ENCODE measurements at places on chromosomes 11 and 22.

DNA sequence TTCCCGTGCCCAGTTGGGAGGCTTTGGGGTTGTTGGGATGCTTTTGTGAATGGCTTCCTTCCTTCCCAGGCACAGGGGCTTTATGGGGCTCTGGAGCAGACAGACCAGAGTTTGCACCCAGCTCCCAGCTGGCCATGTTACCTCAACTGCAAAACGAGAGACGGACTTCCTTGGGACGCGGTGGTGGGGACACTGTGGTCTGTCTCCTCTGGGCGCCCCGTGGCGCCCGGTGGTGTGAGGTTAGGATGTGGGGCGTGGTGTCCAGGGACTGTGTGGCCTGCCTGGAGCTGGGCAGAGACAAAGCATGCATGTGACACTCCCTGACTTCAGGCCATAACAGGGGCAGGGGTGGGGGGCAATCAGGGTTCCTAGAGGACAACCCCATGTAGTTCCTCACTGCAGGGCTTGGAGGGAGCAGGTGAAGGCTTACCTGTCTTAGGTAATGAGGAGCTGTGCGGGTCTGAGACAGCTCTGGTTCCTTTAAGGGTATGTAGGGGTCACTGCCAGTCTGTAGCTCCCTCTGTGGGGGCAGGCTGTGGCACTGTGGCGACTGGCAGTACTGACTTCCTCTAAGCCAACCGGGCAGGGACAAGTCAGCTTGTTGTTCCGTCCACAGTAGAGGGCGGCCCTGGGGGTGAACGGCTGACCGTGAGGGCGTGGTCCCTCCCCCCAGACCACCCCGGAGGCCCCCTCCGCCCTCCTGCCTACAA is 14.4 kb downstream of the KCNQ1 start:
- DNase-seq = no peak

DNA sequence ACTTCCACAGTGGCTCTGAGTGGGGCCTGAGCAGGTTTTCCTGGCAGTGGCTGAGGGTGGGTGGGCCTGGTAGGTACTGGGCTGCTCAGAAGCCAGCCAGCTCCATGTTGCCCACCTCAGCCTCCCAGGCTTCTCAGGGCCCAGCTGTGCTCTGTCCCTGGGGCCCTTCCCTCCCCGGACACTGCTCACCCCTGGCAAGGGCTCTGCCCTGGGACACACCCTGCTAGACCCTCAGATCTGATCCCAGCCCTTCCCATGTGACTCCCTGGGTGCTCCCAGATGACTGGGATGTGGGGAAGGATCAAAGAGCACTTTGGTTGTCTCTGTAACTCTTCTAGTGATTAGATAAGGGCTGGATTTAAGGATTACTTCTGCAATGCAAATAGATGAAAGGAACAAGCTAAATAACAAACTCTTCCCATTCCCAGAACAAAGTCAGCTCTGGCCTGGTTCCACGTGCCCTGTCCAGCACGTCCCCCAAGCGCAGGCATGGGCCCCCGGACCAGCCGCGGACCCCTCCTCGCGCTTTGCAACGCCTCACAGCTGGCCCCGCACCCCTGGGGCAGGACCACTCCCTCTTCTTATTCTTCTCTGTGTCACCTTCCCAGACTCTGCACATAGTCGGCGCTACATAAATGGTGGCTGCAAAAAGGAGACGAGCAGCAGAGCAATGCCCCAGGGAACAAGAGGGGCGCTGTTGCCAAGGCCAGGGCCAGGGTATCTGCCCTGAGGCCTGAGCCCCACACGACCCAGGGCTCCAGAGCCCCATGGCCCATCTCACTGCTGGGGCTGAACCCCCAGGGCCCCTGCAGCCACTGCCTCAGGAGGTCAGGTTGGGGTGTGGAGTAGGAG is 5.7 kb upstream of the KRTAP5-6 start:
- no peak for DNase-seq

DNA sequence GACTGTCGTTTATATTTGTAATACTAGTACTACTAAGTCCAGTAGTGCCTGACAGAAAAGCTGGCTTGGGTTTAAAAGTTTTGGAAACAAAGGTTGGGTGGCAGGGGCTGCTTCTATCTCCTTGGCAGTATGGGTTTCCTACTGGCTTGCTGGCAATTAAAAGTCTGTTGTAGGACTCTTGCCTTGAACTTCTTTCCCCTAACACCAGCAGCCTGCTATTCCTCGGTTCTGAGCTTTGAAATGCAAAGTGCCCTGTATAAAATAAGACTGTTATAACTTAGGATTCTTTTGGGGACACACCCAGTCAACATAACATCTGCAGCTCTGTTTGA is 1.3 kb downstream of the RNF169 start:
- no peak for DNase-seq

- DNase-seq = no peak
Observed at GRCh38 chr11:112882494-112883381, 78.5 kb upstream of the NCAM1 start.

DNA sequence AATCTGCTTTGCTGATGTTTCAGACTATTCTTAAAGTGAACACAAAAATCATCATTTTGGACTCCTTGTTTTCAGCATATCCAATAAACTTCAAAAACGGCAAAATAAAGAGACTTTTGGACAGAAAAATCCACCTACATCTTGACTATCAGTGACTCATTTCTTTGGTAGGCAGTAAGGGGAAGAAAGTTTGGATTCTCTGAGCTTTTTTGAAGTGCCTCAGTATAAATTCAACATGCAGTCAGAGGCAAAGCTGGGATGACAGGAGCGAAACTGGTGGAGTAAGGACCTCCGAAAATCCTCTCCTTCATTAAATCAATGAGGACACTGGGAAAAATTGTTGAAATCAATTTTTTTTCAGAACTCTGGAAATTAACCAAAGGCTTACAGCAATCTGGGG is 29.7 kb downstream of the EFCAB6 start:
- no peak for DNase-seq

- DNase-seq = no peak
Observed at GRCh38 chr11:101482556-101483124, 101.2 kb downstream of the TRPC6 start.

- peak; percentile 85 for DNase-seq
Observed at GRCh38 chr11:6646071-6646470, 9.5 kb downstream of the DCHS1 start.

DNA sequence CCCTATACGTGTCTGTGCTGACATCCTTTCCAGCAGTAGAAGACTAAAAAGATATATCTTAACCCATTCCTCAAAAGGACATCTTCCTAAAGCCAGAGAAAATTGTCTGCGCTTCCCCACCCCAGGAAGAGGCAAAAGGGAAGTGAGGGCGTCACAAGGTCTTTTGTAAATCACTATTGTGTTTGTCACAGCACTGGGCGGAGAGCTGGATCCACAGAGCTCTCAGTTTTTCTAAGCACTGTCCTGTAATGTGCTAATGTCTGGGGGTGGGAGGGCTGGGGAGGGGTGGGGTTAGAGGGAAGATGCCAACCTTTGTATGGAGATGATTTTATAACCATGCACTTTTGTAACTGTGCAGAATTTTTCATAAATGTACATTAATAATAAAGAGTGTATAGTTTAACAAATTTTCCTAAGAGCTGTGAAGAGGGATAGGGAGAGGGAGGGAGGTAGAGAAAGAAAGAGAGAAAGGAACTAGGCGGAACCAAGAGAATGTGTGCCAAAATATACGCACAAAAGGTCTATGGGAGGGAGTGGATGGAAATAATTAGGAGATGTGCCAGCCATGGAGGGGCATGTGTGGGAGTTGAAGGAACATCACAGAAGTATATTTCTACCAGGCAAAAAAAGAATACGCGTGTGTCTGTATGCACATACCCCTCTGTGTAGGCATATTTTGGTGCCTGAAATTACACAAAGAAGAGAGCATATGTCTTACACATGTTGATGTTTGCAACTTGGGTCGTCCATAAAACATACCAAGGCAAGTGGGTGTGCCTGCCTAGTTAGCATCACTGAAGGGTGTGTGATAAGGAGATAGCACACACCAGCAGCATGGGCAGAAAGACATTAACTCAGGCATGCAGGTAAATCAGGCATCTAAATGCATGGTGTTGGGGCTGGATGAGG is 9.8 kb downstream of the LRRC55 start:
- DNase-seq = no peak

- no peak for DNase-seq
Observed at GRCh38 chr22:46024136-46024840, 47.3 kb upstream of the WNT7B start.

GRCh38 chr22:37559901-37560607 is at the start of gene CDC42EP1:
TSS of gene CDC42EP1 (plus strand) at chr22:37560480. CDS start at chr22:37566350, 5,870 bp downstream.
- peak; percentile 90 for DNase-seq

- no peak for DNase-seq
Observed at GRCh38 chr11:11978098-11978637, 30.3 kb downstream of the DKK3 start.

- no peak for DNase-seq
Observed at GRCh38 chr22:39078329-39078728, 1.3 kb downstream of the APOBEC3G start.

- DNase-seq = peak; percentile 76
Observed at GRCh38 chr22:33920197-33920540, at the start of gene LARGE1. TSS of gene LARGE1 (minus strand) at chr22:33920476.

DNA sequence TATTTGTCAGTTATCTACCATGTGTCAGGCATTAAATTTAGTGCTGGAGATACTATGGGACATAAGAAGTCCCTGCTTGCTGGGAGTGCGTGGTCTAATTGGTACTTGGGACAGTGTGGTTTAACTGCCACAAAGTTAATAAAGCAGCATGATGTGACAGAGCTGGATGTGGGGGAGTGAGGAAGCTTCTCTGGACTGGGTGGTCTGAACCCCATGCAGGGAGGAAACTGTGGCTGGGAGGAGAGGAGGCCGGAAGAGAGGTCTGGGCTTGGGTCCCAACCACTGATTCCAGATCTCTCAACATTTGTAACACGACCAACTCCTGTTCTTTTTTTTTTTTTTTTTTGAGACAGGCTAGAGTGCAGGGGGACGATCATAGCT is 37.1 kb downstream of the ST3GAL4 start:
- no peak for DNase-seq

DNA sequence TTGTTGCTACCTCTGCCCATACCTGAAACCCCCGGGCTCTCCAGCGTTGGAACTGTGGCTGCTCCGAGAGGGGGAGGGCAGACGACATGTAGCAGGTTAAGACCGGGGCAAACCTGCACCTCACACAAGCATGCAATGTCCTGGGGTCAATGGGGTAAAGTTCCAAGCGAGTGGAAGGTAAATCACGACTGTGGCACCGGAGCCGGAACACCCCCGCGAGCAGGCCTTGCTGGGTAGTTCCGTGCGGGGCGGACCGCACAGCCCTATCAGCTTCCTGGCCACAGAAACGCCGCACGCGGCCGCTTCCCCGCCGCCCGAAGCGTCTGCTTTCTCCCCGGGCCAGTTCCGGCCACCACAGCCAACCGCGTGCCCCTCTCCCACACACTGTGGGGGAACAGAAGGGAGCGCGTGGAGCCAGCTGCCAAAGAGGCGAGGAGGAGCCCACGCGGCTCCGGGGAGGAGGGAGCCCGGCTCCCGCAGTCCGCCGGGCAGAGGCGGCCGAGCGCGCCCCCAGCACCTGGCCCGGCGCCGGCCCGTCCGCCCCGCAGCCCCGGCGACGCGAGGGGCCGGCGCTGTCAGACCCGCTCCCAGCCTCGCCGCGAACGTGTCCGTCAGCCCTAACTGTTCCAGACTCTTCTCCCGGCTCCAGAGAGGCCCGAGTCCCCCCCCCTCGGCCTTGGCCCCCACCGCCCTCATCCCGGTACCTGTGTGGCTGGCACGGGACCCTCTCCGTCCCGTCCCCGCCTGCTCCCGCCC is 1.6 kb downstream of the SPTBN2 start:
- peak; percentile 40 for DNase-seq

GRCh38 chr11:66562907-66563583 is 5.4 kb downstream of the CTSF start:
- no peak for DNase-seq

DNA sequence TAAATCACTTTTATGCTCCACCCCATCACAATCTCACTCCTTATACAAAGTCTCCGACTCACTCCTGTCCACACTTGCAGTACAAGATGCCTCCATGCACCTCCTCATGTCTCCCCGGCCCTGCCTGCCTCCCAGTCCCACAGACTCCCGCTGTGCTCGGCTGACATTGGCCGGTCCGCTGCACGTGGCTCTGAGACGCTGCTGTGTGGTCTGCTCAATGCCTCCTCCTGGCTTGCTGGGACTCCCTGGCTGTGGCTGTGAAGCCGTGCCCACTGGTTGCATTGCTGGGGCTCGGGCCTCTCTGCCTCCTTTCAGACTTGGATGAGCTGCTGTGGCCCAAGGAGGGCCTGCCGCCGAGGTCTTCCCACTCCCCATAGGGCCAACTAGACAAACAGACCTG is 224.0 kb upstream of the B3GAT1 start:
- no peak for DNase-seq

DNA sequence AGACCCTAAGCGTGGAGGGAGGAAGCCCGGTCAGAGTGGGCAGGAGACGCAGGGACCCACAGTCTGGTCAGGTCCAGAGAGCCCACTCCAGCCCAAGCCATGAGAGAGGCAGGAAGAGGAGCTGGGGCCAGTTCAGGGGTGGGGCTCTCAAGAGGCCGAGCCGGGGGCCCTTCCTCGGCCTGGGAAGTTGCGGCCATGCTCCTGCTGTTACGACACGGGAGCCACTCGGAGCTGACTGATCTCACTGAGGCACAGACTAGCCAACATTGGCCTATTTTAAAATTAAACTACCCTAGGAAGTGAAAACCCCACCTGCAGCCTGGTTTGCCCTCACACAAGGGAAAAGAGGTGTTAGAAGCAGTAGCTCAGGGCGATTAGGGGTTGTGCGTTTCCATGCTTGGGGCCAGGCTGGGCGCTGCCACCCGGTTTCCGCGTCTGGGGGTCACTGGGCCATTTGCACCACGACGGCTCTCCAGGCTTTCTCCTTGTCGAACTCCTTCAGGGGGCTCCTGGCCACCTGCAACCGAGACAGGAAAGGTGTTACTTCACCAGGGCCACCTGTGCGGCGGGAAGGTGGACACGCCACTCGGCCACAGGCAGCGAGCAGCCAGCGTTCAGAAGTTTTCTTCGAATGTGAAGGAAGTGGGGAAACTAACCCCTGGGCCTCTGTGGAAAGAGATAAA is 3.2 kb upstream of the TTLL8 start:
- DNase-seq = no peak

DNA sequence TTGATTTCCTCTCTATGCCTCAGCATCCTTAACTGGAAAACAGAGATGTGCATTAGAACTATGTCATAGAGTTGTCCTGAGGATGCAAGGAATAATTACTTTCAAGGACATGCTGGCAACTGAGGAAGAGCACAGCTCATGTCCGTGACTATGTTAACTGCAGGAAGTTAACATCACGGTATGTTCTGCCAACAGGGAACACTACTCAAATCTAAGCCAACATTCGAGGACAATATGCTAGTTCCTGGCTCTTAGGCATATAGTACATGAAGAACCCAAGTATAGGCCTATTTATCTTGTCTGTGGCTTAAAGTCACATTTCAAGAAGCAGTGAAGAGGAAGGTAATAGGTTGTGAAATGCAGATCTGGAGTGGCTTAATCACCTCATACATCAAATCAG is 1032.6 kb downstream of the OPCML start:
- DNase-seq = no peak

- DNase-seq = peak; percentile 93
Observed at GRCh38 chr22:50599816-50600455, 657 bp upstream of the MAPK8IP2 start.

DNA sequence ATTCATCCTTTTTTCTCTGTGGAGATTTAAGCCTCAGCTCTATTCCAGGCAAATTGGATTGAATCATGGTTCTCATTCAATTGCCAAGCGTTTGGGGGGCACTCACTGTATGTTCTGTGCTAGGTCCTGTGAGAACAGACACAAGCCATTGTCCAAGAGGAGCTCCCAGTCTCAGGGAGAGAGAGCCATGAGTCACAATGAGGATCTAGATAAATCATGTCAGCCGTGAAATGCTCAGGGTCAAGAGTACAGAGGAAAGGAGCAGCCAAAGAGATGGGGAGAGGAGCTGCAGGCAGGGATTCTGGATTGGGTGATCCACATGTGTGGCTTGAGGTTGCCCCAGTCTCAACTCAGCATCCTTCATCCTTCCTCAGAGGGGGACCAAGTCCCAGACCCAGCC is 93.6 kb downstream of the FEZ1 start:
- peak; percentile 38 for DNase-seq
